SW 1271 (cell line): ENCODE measurements at places on chromosomes 3 and 15.

GRCh38 chr3:179613807-179614206 is 9.2 kb downstream of the NDUFB5 start:
- DNase-seq: peak; percentile 9

- no peak for DNase-seq
Measured at GRCh38 chr3:194321693-194322640, 29.2 kb downstream of the CPN2 start.

- DNase-seq: no peak
Measured at GRCh38 chr15:64878705-64879104, 33.0 kb upstream of the ANKDD1A start.

DNA sequence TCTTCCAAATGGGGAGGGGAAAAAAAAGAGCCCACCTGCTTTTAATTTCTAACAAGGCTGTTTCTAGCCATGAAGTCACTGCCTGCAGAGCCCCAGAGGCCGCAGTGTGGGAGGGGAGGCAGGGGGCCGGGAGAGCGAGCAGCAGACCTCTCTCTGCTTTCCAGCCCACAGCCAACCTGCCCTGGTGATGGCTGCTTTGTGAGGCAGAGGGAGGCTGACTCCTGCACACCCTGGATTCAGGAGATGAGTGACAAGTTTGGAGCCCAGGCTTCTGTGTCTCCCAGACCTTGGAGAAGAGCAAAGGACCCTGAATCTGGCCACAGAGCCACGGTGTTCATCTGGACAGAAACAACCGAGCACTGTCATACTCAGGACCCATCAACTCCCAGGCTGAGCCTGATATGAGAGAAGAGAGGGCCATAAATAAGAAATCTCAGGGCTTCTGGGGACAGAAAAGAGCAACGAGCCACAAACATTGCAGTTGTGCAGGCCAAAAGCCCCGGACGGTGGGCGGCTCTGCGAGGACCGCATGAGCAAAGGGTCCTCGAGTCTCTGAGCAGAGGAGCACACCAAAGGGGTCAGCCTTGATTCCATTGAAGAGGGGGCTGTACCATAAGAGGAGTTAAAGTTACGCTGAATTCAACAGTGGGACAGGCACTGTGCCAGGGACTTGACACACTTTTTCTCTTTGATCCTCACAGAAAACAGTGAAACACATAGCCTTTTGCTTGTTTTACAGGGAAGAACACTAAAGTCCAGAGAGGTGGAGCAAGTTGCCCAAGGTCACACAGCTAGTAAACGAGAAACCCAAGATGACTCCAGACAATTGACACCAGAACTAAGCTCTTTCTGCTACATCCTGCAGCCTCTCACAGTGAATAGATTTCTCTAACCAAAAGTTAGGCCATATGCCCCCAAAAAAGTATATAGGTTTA is 97.2 kb downstream of the SEMA5B start:
- DNase-seq: no peak

DNA sequence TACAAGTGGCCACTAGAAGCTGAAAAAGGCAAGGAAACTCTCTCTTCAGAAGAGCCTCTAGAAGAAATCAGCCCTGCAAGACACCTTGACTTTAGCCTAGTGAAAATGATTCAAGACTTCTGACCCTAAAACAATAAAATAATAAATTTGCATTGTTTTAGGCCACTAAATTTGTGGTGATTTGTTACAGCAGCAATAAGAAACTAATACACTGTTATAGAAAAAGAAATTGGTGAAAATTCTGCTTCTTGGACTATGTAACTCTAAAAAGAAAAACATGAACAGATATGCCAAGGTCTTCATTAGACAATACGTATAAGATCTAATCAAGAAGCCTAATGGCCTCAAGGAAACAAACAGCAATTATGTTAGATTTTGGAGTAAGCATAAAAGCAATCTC is 36.1 kb downstream of the EXD1 start:
- no peak for DNase-seq

GRCh38 chr3:146638718-146639117 is 33.6 kb upstream of the PLSCR5 start:
- no peak for DNase-seq

GRCh38 chr3:195441992-195442572 is 738 bp downstream of the ACAP2 start:
- DNase-seq: no peak

GRCh38 chr3:190537146-190537545 is 23.3 kb downstream of the IL1RAP start:
- no peak for DNase-seq

- no peak for DNase-seq
Measured at GRCh38 chr15:39506146-39506545, 74.7 kb upstream of the THBS1 start.

DNA sequence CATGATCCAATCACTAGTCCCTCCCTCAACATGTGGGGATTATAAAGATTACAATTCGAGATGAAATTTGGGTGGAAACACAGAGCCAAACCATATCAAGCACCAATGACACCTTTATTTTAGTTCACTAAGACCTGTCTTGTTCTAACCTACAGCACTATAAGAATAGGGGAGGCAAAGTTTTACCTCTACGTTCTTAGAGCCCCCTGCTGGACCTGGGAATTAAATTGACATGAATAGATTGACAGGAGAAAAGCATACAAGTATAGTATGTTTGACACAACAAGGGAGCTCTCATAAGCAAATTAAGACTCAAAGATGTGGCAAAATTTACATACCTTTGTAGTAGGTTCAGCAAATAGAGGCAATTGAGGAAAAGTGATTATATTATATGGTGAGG is 974.4 kb upstream of the ALCAM start:
- no peak for DNase-seq

- no peak for DNase-seq
Measured at GRCh38 chr3:97736928-97737327, 27.6 kb upstream of the ARL6 start.

- no peak for DNase-seq
Measured at GRCh38 chr3:53764026-53764775, 82.0 kb downstream of the CHDH start.

DNA sequence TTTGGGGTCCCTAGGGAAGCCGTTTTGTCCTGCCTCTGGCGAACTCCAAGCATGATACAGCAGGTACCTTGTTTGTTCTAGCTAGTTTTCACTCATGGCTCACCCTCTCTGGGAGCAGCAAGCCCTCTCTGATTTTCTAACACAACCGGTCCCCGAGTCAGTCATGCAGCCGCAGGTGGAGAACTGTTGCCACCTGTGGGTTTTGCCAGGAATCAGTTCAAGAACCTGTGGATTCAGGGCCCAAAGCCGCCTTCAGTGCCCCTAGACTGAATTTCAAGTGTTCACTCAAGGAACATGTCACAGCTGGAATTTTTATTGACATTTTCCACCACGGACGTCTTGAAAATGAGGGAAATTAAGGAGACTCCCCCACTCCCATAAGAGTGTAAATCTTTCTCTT is 13.3 kb upstream of the LRRK1 start:
- no peak for DNase-seq

- DNase-seq: no peak
Measured at GRCh38 chr15:65101411-65101890, 13.5 kb downstream of the UBAP1L start.

DNA sequence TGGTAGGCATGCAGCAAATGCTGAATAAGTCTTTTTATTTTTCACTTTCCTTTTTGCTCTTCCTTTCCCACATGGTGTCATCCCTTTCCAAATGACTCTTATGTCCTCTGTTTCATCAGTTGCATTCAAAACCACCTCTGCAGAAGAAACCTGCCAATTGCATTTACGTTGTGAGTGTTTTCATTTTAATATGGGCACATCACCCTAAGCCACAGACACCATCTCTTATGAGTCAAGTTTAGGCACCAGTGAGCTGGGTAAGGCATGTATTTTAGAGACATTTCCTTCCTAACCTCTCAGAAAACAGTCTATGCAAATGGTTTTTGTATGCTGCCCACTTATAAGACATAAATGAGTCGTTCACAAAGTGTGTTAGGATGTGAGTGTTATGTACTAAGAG is 223.3 kb upstream of the ADAMTS9 start:
- DNase-seq: no peak

DNA sequence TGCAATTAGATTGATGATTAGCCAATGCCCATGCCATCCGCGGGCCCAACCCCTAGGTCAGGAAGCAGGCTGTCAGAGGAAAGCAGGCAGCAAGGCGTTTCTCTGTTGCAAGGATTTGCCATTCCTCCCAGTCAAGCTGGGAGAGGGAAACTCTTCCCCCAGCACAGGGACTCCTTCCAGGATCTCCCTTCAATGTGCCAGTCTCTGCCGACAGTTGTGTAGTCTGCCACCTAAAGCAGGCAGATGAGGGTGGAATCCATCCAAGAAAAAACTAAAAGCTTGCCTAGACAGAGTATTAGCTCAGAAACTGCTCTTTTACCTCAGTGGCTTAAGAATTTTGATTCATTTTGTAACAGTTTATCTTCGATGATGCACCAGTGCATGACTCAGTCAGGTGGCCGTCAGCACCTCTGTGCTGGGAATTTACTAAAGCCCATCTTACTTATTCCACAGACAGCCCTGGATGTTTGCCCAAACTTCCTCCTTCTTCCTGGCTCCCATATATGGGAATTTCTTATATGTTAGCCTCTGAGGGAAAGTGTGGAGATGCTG is 501.5 kb upstream of the THBS1 start:
- no peak for DNase-seq

GRCh38 chr3:197749315-197749600 is 425 bp upstream of the FYTTD1 start:
- DNase-seq: no peak

GRCh38 chr3:58617338-58617761 is 40.2 kb upstream of the FAM107A start:
- no peak for DNase-seq

DNA sequence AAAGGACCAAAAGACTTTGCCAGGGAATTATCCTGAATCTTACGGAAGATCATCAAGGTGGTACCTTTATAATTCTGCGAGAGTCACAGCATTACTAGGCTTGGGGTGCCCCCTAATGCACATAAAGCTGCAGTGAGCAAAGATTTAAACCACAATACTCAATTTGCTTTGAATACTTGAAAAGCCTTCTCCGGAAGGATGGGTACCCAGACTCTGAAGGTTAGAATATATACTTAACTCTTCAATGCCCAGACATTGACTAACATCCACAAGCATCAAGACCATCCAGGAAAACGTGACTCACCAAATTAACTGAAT is 117.8 kb upstream of the KCNH8 start:
- no peak for DNase-seq

DNA sequence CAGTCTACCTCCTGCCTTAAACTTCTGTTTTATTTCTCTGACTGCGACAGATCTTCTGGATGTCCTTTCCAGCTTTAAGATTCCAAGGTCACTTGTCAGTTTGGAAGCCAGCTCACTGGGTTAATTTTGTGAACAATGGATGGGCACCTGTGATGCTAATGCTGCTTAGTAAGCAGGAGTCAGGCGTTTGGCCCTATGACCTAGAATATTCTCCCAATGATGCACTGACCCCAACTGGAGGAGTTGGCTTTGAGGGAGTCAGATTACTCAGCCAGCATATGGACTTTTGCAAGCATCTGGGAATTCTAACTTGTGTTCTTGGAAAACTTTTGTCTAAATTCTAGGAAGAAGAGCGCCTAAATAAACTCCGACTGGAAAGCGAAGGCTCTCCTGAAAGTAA is 28.1 kb downstream of the HACD3 start:
- no peak for DNase-seq

DNA sequence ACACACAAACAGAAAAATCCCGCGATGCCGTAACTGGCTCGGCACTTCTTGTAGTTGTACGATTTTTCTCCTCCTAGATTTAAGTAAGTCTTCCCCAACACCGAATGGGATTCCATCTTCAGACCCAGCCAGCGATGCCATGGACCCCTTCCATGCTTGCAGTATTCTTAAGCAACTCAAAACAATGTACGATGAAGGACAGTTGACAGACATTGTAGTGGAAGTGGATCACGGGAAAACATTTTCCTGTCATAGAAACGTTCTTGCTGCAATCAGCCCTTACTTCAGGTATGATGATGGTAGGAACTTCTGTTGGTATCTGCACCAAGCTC is 763 bp downstream of the KBTBD8 start:
- no peak for DNase-seq

- DNase-seq: no peak
Measured at GRCh38 chr3:114659109-114660061, 365.6 kb downstream of the TIGIT start.

GRCh38 chr3:139227165-139227564 is 116.7 kb upstream of the MRPS22 start:
- no peak for DNase-seq

DNA sequence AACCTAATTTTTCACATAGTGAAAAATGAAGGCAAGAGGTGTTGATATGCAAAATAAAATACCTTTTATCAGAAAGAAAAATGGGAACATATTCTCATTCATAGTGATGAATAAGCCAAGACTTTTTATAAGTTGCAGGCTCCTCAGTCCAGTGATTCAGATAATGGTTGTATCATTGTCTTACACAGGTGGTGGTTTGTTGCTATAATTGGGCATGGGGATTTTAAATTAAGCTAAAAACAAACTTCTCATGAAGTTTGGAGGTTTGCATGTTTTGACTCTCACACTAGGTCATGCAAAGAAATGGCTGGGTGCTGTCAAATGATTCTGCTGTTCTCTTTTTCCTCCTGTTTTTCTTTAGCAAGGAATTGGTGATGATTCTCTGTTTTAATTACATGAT is 60.8 kb upstream of the SKIL start:
- DNase-seq: no peak

DNA sequence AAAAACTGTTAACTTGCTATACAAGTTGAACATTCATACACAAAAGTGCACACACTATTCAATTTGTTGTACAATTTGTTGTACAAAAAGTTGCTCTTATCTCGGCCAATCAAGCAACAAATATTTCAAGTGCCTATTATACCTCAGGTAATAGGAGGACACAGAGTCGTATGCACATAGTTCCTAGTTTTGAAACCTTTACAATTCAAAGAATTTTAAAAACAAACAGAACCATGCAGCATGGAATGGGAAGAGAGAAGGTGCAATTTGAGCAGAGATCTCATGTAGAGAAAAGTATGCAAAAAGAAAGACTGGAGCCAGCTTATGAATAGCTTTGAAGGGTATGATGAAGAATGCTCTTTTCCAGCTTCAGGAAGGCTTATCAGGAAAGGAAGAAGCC is 46.5 kb upstream of the ARPP19 start:
- no peak for DNase-seq

DNA sequence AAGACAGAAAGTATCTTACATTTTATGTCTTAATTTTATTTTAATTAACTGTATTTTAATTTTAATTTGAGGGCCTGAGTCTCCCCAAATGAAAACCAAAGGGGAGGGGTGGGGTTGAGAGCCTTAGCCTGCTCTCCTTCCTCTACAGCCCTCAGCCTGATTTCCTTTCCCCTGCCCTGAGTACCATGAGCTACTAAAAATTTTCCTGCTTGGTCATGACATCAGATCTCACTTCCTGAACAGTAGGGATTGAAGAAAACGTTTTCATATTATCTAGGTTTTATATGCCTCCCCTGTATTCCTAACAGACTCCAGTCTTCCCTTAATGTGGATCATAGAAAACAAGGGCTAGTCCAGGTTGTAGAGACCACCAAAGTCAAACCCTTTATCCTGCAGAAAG is 133.9 kb downstream of the MYLK start:
- no peak for DNase-seq

GRCh38 chr3:112413074-112413473 is 80.1 kb downstream of the CD200 start:
- no peak for DNase-seq
